ENCODE measurements at places on chromosomes 1 and 21.

DNA sequence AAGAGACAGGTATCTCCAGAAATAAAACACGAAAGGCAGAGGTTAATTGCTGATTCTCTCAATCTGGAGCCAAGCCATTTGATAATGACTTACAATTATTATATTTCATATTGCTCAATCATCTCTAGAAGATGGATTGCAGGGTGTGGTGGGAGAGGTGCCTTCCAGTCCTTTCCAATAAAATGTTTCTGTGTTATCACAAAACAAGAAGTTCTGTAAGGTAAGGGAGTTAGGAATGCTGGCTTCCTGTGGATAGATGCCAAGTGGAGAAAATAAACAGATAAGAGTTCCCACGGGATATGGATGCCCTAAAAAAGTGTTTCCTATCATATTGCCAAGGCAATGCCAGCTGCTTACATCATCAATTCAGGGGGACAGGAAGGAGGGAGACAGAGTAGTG is 7.2 kb upstream of the CCN1 start:
- no peak for DNase-seq

DNA sequence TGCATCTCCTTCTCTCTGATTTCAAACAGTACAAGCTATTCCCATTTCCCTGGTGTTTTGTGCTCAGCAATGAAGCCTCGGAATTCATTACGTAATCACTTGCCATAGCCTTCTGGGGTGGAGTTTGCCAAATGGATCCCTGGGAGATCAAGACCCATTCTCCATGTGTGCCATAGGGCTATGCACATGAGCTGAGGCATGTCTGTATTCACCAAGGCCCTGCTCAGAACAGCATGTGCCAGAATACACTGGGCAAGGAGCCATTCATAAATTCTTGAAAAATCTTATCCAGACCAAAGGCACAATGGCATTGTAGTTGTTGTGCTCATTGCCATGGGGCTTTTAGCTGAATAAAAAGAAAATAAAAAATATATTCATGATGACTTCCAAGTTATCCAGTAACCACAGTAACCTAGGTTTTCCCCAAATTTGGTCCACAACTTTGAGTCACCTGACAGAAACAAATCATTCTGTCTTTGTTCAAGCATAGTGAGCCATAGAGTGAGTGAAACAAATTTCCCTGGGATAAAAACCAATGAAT is 53.0 kb downstream of the CRB1 start:
- no peak for DNase-seq

DNA sequence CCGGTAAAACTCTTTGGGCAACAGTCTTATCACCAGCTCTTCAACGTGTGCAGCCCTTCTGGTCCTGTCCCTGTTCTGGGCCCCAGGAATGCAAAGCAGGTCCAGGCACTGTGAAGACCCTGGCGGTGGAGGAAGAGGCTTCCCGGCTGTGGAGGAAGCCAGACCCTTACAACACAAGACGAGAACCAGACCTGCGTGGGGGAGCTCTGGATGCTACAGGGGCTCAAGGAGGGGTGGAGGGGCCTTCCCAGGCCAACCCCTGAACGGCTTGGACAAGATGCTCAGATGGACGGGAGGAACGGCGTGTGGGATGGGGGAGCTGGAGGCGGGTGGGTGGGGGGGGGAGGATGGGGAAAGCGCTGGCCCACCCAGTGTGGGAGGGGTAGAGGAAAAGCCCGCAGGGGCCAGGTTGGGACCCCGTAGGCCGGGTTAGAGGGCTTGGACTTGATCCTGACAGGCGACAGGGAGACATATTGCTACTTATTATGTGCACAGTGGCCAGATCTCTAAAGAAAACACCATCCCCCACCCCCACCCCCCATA is 5.1 kb upstream of the OLIG2 start:
- DNase-seq: no peak

GRCh38 chr1:41020109-41020576 is 1.4 kb downstream of the SLFNL1 start:
- DNase-seq: no peak

DNA sequence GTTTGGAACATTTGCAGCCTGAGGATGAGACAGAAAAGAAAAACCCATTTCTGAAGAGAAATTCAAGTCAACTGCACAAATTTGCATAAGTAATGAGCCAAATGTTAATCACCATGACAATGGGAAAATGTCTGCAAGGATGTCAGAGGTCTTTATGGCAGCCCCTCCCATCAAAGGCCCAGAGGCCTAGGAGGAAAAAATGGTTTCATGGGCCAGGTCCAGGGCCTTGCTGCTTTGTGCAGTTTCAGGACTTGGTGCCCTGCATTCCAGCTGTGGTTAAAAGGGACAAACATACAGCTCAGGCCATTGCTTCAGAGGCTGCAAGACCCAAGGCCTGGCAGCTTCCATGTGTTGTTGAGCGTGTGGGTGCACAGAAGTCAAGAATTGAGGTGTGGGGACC is 13.4 kb downstream of the RBM11 start:
- DNase-seq: no peak
